ENCODE measurements at places on chromosomes 6 and 20.

DNA sequence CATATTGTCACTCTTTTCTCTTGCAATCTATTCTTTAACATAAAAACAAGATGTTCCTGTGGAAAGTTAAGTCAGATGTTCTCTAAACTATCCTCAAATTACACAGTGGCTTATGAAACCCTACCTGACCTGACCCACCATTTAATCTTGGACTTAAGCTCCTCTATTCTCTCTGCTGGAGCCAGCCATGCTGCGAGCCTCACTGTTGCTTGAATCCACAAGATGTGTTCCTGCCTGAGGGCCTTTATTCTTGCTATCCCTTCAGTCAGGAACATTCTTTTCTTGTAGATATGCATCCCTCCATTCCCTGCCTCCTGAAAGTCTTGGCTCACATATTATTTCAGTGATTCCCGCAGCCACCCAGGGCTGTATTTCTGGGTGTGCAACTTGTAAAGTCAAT, 283.2 kb downstream of the EPHA7 start:
- DNase-seq: no peak

DNA sequence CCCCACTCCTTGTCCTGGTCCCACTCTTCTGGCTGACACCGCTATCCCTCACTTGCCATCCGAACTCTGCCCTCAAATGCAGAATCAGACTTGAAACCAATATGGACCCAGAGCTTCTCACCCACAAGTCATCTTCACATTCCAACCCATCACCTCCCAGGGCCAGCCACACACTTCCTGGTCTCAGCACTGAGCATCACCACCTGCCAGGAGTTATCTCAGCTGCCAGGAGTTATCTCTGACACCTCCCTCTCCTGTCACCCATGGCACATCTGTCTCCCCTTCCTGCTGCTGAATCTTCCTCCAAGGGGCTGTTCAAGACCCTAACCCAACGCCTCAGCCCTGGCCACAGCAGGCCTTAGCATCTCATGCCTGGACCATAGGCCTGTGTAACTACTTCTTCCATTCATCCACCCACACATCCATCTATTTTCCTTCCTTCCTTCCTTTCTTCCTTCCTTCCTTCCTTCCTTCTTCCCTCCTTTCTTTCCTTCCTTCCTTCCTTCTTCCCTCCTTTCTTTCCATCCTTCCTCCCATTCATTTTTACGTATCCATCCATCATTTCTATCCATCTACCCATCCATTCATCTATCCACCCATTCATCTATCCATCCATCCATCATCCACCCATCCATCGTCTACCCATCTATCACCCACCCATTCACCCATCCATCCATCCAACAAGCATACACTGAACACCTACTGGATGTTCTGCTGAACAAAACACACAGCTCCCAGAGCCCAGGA, 74.6 kb upstream of the NNAT start:
- no peak for DNase-seq

- no peak for DNase-seq
These were observed 64.8 kb downstream of the SLC2A10 start for GRCh38 chr20:46774236-46774635.

DNA sequence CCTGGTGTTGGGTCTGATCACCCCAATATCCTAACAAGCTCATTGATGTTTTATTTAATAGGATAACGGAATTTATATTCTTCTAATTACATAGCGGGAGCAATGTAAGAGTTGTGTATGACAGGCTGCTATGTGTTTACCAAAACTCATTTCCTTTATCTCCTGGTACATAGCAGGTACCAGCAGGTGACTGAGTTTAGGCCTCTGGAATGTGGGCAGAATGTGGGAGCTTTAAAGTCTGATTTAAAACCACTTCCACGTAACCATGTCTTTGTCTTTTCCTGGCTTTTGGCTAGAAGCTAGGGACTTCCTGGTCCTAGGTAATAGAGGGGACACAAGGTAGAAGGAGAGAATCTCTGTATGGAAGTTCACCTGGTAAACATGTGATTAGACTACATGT, 504.6 kb upstream of the SYNCRIP start:
- no peak for DNase-seq

- no peak for DNase-seq
These were observed 168.9 kb upstream of the CENPW start for GRCh38 chr6:126170978-126171382.

- no peak for DNase-seq
These were observed 2.5 kb downstream of the RRAGD start for GRCh38 chr6:89409461-89410035.

GRCh38 chr6:21382821-21383449, 210.6 kb upstream of the SOX4 start:
- no peak for DNase-seq

GRCh38 chr20:5220321-5221060, 93.7 kb downstream of the CDS2 start:
- no peak for DNase-seq

GRCh38 chr6:116975600-116975999, 98.6 kb downstream of the RFX6 start:
- DNase-seq: no peak

DNA sequence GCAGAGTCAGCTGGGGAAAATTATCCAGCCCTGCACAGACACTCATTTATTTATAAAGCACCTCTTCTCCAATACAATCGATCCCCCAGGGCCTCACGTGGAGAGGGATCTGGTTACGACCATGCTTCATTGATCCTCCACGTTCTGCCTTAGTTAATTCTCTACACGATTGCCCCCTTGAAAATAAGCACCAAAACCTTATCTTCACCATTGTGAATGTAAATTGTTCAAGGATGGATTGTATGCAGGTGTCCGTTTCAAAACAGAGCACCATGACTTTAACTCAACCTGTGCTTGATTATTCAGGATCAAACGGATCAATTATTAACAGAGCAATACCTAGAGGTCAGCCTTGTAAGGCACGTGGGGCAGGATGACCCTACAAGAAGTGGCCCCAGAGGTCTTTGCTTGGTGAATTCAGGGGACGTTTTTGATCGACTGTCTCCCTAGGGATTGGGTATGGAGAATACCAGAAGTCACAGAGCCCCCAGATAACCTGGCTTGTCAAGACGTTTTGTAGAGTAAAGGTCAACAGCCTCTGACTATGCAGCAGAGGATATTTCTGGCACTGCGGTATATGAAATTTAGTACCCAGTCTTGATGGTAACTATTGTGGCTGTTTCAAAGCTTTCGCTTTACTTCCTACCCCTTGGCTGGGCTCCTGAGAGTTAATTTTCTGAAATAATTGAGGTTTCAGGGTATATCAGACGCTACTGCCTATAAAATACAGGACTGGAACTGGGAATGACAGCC, 112.1 kb downstream of the NFATC2 start:
- no peak for DNase-seq

GRCh38 chr6:135985471-135985870, 134.0 kb downstream of the PDE7B start:
- DNase-seq: no peak

GRCh38 chr6:96836631-96837080, 621 bp downstream of the GPR63 start:
- DNase-seq: no peak

- no peak for DNase-seq
These were observed 100.6 kb upstream of the SALL4 start for GRCh38 chr20:51902933-51903332.

DNA sequence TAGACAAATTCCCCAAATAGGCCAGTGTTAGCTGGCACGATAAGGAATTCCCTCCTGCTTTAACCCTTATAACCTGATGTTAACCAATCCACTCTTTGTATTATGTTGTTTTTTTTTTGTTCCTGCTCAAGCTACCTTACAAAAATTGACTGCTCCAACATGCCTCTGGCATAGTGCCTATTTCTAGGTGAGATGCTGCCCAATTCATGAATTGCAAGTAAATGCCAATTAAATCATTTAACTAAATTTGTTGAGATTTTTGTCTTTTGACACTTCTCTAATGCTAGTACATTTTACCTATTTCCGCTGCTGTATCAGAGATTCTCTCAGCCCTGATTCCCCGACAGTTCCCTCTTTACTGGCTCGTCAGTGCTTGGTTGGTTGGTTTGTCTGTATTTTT, 66.5 kb downstream of the HECA start:
- DNase-seq: no peak

DNA sequence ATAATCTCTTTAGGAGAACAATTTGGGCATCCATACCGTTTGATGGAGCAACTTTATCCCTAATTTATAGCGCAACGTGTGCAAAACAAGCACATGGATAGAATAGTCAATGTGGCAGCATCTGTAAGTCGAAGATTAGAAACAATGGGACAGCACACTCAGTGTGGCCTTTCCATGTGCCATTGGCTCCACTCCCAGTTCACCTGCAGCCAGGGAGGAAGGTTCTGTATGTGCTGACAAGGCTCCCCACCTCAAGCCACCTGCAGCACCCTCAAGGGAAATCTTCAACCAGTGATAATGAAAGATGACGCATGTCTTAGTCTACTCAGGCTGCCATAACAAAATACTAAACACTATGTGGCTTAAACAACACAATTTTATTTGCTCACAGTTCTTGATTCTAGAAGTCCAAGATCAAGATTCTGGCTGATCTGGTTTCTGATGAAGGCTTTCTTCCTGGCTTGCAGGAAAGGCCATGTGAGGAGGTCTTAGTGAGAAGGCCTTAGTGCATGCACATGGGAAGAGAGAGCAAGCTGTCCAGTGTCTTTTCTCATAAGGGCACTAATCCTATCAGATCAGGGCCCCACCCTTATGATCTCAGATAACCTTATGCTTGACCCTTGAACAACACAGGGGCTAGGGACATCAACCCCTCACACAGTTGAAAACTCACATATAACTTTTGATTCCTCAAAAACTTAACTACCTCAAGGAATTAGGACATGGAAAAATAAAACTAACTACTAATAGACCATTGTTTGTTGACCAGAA, 34.9 kb upstream of the SHLD1 start:
- no peak for DNase-seq

DNA sequence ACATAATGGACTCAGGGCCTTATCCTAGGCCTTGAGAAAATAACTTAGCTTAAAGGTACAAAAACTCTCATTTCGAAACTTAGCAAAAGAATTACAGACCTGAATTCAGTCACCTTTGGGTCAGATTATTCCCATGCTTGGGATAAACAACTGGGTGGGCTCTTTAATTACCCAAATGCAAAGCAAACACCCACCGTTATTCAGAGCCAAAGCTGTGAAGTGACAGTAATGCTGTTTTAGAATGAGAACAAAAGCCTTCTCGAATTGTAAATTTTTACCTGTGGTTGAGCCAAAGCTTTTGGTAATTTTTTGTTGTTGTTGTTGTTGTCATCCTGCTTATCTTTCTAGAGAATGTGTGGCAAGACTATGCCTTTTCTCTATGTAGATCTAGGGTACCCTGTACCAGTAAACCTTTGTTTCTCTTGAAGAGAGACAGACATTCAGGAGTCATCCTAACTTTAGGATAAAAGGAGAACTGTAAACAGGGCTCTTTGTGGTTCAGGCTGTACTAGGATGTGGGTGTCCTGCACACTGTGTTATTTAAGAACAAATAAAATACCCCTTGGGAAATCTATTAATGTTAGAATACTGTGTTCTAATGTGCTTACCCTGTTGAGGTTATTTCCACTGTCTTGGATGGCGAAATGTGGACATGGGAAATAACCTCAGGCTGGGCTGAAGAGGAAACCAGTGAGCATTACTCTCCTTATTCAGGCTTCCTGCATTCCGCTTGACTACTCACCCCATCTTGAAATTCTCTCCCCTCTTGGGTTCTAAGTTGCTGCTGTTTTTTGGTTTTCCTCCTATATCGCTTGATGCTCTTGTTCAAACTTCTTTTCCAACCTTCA, 480.7 kb downstream of the CD83 start:
- no peak for DNase-seq

DNA sequence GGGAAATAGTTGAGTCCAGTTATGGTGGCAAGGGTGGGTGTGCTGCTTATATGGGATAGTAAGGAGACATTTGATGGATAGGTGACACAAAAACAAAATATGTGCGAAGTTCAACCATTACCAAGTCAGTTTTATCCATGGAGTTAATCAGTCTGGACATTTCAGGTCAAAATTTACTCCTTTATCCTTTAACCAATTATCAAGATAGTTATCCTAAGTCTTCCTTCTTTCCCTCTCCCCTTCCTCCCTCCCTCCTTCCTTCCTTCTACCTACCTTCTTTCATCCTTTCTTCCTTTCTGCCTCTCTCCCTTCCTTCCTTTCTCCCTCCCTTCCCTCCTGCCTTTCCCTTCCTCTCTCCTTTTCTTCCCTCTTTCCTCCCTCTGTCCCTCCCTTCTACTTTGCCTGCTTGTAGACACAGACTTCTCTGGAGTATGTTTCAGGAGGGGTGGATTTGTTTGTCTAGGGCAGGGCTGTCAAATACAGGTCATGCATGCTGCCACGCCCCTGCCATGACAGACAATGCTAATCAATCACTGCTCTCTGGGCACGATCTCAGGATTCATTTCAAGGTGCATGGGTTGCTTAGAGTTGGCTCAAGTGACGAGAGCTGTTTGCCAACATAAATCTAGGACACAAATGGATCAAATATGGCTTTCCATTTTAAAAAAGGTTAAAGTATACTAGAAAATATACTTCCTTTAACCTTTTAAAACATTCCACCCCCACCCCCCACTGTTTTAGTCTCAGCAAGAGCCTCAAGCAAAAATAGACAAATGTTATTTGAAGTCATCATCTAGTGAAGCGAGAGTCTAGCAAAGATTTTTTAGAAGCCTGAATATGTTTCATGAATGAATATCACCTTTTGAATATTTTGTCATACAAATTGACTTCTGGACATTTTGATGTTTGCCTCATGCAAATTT, 281.6 kb upstream of the CITED2 start:
- DNase-seq: no peak

GRCh38 chr6:106564476-106564875, 64.8 kb downstream of the RTN4IP1 start:
- DNase-seq: no peak

DNA sequence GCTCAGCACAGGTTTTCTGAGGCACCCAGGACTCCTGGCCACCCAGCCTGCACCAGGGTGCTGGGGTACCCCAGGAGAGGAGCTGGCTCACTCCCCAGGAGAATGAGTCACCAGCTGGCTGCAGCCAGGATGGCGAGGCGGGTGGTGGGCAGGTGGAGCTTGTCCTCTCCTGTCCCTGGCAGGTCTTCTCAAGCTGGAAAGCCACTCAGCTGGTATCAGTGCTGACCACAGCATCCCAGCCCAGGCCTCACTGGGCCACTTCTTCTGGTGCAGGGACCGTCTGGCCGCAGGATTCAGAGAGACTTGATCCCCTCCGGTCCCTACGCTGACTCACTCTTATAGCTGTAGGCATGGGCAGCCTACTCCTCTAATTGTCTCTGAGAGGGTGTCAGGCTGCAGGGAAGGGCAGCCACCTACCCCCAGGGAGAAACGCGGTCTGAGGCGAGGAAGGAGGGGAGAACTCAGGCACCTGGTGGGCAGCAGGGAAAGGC, 22.2 kb downstream of the TFEB start:
- no peak for DNase-seq

DNA sequence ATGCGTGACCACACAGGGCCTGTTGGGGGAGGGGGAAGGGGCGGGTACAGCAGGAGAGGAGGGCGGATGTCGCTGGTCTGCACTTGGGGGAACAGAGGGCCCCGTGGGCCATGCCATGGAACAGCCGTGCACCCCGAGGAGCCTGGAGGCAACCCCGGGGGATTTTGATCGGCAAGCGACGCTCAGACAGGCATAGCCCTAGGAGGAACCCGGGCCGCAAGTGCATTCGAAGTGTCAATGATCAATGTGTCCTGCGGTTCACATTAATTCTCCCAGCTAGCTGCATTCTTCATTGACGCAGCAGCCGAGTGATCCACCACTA, 772.8 kb upstream of the DEFB115 start:
- DNase-seq: no peak

GRCh38 chr6:50834929-50835410, 16.3 kb downstream of the TFAP2B start:
- DNase-seq: no peak

- no peak for DNase-seq
These were observed 33.2 kb upstream of the PAQR8 start for GRCh38 chr6:52328729-52329128.

- no peak for DNase-seq
These were observed 59.5 kb downstream of the RAMACL start for GRCh38 chr6:166526937-166527336.

All from omental fat pad (tissue), 4 donors.